NCI-H1436 treated with DMSO at 0.1 percent for 48 hours (cell line): ENCODE measurements at places on chromosomes 6 and 20.

DNA sequence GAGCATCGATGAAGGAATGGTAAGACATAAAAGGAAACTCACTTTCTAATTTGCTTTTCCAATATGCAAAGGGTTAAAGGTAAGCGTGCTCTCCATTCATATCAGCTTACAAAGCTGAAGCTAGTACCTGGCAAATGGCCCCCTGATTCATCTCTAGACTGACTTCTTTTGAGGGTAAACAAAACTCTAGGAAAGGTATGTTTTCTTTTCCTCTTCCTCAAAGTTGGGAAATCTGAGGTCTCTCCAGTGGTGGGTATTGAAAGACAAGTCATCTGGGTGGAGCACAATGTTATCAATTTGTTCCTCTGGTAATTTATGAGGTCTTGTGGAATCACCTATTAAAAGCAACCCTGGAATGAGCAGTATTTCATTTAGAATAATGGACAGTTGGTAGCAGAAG is 7.9 kb upstream of the FBXO30 start:
- DNase-seq: no peak

- DNase-seq: no peak
Observed at GRCh38 chr20:44129911-44130718, 56.9 kb downstream of the JPH2 start.

DNA sequence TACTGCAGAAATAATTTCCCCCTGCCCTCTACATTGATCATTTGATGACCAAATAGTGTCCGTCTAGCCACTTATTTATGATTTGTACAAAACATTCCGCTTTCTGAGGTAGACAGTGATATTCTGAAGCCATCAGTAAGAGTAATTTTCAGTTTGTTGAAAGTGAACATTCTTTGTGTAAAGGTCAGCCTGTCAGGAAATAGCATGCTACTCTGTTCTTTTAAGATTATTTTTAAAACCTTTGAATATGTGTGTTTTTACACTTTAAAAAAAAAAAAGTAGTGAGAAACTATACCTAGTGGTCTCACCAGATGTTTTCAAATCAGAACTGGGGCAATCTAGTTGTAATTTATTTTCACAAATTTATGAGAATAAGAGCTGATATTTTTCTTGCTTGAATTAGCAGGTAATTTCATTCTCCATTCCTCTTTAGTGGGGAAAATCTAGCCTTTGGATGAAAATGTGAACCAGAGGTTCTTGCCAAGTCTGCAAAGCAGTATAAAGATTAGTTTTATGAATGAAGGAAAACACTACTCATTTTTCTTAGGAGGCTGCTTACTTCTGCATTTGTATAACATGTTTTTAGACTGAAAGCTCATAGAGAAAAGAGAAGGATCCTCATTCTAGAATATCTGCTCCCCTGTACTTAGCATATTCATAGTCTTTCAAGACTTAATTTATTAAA is 12.1 kb upstream of the REV3L start:
- DNase-seq: no peak

GRCh38 chr20:51098284-51098810 is 75.4 kb upstream of the KCNG1 start:
- no peak for DNase-seq

DNA sequence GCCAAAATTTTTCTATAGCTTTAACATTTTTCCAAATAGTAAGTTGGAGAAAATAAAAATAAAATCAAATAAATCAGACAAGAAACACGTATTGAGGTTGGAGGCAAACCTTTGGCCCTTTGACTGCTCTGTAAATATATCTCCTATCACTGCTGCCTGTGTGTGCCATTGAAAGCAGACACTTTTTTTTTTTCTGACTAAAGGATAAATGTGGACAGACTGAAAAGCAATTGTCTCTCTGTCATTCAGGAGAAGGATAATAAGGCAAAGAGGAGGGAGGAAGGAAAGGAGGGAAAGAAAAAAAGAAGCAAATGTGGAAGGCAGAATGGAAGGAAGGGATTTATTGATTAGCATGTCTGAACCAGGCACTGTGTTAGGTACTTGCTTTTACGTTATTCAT is 85.2 kb upstream of the SULF2 start:
- DNase-seq: no peak

- no peak for DNase-seq
Observed at GRCh38 chr20:22180244-22180643, 404.1 kb downstream of the FOXA2 start.

GRCh38 chr20:15756754-15757115 is 816.5 kb downstream of the KIF16B start:
- DNase-seq: no peak

GRCh38 chr6:154384191-154384590 is 27.6 kb upstream of the IPCEF1 start:
- no peak for DNase-seq

DNA sequence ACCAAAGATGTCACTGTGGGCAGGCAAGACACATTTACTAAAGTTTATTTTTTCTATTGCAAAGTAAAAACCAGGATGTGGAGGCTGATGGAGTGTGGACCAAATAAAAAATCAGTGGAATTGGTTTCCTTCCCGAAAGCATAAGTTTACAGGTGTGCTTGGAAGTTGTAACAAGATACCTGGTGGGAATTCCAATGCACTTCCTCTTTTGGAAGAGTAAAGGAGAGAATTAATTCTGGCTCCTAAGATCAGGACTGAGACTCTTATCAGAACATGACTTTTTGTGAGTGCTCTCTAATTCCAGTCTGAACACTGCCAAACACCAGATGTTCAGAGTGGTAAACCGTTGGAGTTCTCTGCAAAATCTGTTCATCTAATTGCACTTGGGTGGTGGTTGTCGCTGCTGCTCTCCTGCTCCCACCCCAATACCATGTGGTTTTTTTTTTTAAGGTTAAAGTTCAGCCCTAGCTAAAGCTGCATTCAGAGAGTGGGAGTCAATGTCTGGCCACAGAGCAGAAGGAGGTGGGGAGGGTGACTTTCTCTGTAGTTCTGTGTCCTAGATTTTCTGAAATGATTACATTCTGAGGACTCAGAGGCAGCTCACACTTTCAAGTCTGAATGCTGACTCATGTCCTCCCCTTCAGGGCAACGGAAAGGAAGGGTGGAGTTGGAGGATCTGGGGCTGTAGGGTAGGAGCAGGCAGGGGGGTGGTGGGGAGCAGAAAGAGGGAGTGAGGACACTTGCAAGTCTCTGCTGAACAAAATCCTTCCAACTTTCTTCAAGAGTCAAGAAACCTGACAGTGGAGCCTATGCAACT is 275.8 kb upstream of the PRDM1 start:
- DNase-seq: no peak

DNA sequence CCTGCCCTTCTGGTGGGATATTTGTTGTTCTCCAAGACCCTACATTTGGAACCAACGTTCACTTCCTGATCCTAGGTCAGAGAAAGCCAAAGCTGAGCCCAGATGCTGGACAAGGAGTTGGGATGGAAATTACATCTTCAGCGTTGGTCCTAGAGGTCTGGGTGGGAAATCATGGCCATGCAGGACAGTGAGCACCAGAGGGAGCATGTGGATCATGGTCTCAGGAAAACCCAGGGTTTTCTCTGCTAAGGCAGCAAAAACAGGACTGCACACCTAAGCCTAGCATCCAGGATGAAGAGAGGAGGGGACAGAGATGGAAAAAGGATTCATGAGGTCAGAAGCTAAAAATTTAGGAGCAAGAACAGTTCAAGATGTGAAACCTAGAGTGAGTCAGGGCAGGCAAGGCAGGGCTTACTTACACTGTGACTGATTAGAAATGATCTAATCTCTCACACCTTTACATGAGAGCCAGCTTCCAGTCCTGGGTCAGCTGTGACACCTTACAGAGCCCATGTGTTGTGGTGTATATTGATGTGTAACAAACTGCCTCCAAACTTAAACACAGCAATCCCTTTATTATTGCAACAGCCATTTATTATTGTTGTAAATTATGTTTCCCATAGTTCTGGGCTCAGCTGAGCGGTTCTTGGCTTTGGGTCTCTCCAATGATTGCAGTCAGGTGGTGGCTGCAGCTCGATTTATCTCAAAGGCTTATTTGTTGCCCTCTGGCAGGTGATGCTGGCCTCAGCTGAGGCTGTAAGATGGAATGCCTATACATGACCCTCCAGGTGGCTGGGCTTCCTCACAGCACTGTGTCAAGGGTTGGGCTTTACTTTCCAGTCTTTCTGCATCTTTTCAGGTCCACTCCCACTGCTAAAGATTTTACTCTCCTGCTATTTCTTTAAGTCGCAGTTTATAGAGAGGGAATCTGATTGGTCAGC is 6.5 kb downstream of the C20orf202 start:
- no peak for DNase-seq

- DNase-seq: no peak
Observed at GRCh38 chr20:25318471-25319240, 70.8 kb downstream of the PYGB start.

GRCh38 chr6:109799129-109799528 is 108.0 kb downstream of the FIG4 start:
- no peak for DNase-seq

DNA sequence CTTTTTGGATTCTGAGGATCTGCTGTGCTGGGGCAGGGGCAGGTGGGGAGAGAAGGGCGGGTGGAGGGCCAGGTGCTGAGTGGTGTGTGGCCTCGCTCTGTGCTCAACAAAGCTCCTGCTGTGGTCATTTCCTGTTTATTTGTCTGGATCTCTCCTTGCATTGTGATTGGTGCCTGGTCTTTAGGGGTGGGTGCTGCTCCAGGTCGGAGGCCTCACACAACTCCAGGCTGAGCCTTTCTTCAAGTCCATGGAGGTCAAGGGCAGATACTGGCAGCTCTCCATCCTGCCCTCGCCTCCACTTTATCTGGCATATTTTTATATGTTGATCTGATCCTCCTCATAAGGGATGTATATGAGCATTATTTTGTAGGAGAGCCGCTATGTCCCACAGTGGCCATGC is 36.2 kb downstream of the HLA-F start:
- no peak for DNase-seq

DNA sequence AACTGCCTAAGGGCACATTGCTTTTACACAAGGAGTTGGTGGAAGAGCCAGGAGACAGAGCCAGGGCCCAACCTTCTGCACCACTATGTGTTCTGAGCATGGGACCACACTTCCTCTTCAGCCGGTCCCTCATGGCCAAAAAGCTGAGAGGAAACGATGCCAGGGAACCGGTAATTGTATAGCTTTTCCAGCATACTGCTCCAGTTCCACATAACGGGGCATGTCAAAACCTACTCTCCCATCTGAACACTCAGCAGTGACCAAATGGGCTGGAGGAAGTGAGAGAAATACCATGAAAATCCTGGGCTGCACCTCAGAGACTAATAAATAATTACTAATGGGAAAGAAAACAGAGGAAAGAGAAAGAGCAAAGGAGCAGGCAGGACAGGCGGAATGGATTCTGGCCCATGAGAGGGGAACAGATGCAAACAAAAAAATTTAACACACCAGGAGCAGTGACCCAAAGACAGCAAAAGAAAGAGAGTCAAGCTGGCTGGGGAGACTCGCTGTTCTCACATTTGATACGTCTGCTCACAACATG is 52.0 kb upstream of the BMP2 start:
- no peak for DNase-seq

DNA sequence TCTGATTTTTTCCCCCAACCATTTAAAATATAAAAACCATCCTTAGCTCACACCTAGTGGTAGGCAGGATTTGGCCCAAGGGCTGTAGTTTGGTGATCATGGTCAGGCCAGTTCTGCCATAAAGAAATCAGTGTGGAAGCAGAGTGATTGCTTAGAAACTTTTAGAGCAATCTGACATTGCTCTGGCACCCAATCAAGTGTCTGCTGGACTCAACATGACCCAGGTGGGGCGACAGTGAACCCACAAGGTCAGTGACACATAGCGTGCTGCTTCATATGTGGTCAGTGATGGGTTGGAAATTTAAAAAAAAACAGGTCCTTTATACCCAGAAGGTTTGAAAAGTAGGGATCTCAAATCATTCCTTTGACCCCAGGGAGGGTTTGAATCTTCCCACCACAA is 107.9 kb downstream of the BANF2 start:
- no peak for DNase-seq

DNA sequence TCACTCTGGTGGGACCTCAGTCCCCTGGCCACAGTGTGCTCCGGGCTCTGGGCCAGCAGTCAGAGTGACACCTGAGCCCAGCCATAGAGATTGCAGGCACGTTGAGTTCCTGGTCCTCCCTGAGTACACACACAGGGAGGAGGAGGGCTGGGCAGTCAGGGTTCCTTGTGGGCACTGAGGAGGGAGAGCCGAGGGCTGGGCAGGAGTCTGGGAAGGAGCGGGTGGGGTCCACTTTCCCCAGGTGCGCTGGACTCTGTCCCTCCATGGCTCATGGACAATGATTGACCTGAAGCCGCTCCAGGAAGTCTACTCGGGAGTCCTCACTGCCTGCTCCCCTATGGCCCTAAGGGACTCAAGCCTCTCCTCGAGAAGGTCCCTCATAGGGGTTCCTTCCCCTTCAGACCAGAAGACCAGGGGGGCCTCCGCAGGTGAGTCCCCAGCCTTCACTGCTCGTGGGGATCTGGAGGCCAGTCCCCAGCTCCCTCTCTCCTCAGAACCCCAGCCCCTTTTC is 1.1 kb downstream of the SLC44A4 start:
- no peak for DNase-seq

DNA sequence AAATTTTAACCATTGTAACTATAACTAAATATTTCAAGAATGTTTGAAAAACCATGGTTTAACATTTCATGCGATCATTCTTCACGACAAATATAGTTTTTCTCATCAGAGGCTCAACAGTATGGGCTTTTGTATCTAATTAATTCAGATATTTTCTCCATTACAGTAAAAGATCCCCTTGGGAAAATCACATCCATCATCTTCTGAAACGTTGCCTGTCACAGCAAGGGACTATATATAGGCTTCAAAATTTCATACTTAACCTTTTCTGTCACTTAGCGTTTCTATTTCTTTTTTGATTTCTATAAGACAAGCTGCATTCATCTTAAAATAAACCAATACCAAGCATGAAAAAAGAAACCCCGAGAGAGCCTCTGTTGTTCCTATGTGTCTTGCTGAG is 710.0 kb downstream of the PRKN start:
- no peak for DNase-seq

DNA sequence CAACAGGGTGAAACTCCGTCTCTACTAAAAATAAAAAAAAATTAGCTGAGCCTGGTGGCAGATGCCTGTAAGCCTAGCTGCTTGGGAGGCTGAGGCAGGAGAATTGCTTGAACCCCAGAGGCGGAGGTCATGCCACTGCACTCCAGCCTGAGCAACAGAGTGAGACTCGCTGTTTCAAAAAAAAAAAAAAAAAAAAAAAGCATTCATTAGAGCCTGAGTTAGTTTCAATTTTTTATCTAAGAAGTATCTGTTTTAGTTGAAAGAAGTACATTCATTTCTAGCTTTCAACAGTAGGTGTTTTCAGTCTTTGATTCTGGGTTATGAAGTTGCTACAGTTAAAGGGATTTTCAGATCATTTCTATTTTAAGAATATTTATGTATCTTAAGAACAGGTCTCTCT is 42.2 kb downstream of the ZNF292 start:
- DNase-seq: no peak

GRCh38 chr6:44667668-44668390 is 280.3 kb downstream of the CDC5L start:
- no peak for DNase-seq

DNA sequence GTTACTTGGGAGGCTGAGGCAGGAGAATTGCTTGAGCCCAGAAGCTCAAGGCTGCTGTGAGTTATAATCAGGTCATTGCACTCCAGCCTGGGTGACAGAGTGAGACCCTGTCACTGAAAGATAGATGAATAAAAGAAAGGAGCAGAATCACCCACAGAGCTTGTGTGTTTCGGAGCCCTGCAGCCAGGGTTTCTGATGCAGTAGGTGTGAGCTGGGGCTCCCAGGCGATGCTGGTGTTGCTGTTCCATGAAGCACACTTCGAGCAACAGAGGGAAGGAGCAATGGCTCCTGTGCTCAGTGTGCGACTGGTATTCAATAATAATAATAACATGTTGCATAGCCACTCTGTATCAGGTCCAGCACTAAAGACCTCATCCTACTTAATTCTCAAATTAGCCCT is 197.5 kb upstream of the CST7 start:
- no peak for DNase-seq

GRCh38 chr20:36367907-36368799 is 62.0 kb downstream of the DLGAP4 start:
- no peak for DNase-seq
